Activated naive CD4-positive, alpha-beta T cell treated with anti-CD3 and anti-CD28 coated beads, Interleukin-2, amount 10 ng/mL, durations not matched to agents 7 days and 5 days (primary cell): ENCODE measurements at places on chromosomes 6 and 20.

DNA sequence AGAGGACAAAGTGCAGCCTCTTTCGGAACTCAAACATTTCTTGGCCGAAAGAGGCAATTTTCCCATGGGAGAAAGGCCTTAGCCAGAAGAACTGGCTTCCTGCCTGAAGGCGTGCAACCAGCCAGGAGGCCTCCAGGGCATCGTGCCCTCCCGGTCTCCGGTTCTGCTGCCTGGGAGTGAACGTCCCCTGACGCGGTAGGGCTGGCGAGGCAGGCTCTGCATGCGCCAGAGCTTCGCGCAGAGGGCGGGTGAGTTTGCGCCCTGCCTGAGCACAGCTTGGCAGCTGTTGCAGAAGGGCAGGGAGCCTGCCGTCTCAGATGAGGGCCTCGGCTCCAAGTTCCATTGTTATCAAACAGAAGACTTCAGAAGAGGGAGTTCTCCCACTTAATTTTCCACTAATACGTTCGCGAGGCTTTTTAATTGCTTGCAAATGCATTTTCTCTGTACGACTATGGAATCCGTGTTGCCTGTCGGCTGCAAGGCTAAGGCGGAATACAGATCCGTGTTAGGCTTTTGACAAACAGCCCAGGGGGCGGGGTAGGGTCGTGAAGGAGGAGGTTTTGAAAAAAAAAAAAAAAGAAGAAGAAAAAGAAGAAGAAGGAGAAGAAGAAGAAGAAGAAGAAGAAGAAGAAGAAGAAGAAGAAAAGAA, 5.5 kb upstream of the TFAP2D start:
- DNase-seq = no peak

GRCh38 chr6:81553216-81553615, 199.3 kb downstream of the TENT5A start:
- no peak for DNase-seq

DNA sequence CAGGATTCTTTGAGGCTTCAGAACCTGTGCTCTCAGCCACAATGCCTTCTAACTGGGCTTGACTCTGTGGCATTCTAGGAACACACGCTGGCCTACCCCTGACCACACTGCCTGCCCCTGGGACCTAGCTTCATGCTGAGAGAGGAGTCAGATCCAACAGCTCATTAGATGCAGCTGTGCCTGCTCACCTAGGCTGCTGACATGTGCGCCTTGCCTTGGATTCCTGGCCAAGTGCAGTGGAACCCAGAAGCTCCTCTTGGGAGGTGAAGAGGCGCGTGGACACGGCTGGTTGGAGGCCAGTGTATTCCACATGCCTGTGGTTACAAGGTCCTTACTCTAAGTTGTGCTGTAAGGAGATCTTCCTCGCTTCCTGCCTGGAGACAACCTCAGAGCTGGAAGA, 24.7 kb upstream of the KCNK16 start:
- no peak for DNase-seq

DNA sequence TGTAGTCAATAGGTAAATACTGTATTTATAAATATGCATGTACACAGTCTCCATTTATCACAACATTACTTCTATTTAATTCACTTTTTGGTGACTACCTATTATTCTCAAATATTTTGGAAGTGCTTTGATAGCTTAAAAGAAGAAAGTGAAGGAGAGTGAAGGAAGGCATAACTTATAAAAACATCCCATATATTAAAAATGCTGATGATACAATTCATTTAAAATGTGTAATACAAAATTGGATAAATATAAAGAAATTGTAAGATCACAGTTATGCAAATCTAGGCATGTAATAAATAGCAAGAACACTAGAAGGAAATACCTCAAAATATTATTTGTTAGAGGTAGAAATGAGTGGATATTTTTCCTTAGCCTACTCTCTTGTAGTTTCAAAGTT, 111.6 kb upstream of the ADTRP start:
- no peak for DNase-seq

DNA sequence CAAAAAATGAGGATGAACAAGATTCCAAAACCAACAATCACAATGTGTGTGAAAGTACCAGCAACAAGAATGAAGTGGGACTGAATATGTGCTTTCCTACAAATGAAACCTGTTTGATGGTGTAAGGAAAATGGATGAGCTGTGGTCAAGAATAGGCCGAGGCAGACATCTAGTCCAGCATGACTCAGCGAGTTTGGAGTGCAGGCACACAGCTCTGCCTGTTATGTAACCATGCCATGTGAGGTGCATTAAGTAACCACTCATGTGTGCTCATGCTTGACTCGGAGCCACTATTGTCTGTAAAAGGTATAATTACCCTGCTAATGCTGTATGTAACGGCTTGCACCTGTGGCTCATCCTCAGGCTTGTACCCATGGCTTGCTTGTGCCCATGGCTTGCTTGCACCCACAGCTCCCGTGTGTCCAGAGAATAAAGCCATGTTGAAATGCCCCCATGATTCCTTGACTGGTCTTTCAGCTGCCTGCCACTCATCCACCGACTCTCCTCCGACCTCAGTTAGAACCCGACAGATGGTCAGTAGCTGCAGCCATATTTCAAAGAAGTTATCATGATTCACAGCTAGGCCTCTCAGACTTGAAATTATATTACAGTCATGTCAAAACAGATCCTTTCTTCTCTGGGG, 98.7 kb downstream of the BACH2 start:
- no peak for DNase-seq

- DNase-seq = no peak
These were observed 122.1 kb upstream of the SPACA1 start for GRCh38 chr6:87925373-87926060.

GRCh38 chr6:75884822-75885221, 135.8 kb downstream of the MYO6 start:
- DNase-seq = no peak

DNA sequence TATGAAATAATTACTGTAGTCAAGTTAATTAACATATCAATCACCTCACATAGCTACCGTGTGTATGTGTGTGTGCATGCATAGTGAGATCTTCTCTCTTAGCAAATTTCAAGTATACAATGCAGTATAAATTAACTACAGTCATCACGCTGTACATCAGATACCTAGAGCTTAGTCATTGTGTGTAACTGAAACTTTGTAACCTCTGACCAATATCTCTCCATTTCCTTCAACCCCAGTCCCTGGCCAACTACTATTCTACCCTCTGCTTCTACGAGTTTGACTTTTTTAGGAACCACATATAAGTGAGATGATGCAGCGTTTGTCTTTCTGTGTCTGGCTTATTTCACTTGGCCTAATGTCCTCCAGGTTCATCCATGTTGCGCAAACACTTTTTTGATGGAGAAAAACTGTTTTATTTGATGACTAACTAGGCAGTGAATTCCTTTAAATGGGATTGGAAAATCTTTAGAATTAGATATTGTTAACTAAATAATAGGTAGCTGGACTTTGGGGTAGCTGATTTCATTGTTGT, 459.5 kb downstream of the DHX35 start:
- DNase-seq = no peak
